ENCODE measurements at places on chromosomes 7 and 10. TPM values are rescaled to one million over a fixed set of nuclear protein-coding genes. Genes with fewer than 3 reads are reported as not detected.

CRPPA gene
- total RNA-seq, result 1.2 TPM

DYNC1I1 gene
- total RNA-seq, result not detected

TMEM196 gene
- not detected for total RNA-seq

CHAT gene
- not detected for total RNA-seq

IKZF1 gene
- total RNA-seq, result 486 TPM

WEE2 gene
- 0.05 TPM for total RNA-seq

PRDX3 gene
- total RNA-seq, result 132 TPM

RTKN2 gene
- 5.0 TPM for total RNA-seq

MYO1G gene
- total RNA-seq, result 533 TPM

CPN1 gene
- total RNA-seq, result not detected

DNAJC1 gene
- 23.2 TPM for total RNA-seq

SMKR1 gene
- 7.6 TPM for total RNA-seq

PAX4 gene
- total RNA-seq, result not detected

NANOS1 gene
- total RNA-seq, result 0.20 TPM

DNAH11 gene
- total RNA-seq, result 1.9 TPM

NPC1L1 gene
- not detected for total RNA-seq

ARHGEF35 gene
- total RNA-seq, result 3.6 TPM

IFIT1B gene
- total RNA-seq, result not detected

All from T-helper 2 cell treated with Interferon-gamma antibody and Interleukin-4, amounts not matched to agents 100 ng/mL and 5 ng/mL, for 36 hours (primary cell).